ENCODE measurements at places on chromosomes 5 and 9.

DNA sequence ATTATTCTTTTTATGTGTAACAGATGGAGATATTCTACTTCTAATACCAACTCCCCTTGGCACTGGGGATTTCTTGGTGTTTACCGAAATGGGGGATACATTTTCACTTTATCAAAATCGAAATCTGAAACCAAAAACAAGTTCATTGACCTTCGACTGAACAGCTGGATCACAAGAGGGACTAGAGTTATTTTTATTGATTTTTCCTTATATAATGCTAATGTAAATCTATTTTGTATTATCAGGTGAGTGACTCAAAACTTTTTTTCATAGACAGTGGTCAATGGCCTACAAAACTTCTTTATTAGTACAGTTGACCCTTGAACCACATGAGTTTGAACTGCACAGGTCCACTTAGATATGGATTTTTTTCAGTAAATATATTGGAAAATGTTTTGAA, 10.2 kb downstream of the PKD2L2 start:
- no peak for DNase-seq

- no peak for DNase-seq
Observed at GRCh38 chr9:132046456-132046855, 33.2 kb downstream of the MED27 start.

DNA sequence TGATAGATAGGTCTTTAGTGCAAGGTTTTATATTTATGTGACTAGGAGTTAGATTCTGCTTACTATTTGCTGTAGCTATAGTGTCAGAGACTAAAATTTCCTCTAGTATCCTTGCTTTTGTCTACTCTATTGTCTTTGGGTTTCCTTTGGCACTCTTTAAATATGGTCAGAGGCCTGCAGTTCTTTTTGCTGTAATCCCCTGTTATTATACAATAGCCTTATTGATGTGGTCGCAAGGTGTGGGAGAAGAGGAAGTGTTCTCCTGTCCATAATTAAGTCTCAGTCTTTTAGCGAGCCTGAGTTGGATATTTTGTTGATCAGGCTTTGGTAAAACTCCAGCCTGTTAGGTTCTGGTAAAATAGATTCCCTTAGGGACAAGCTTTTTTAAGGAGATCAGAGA, 34.9 kb downstream of the LURAP1L start:
- no peak for DNase-seq

GRCh38 chr5:77066184-77066583, 20.9 kb downstream of the ZBED3 start:
- DNase-seq = no peak

GRCh38 chr9:98943682-98944056, at the start of gene COL15A1:
Gene COL15A1, plus strand, starts transcription at chr9:98943907. Its CDS starts 155 bp downstream, at chr9:98944062.
- DNase-seq = no peak

DNA sequence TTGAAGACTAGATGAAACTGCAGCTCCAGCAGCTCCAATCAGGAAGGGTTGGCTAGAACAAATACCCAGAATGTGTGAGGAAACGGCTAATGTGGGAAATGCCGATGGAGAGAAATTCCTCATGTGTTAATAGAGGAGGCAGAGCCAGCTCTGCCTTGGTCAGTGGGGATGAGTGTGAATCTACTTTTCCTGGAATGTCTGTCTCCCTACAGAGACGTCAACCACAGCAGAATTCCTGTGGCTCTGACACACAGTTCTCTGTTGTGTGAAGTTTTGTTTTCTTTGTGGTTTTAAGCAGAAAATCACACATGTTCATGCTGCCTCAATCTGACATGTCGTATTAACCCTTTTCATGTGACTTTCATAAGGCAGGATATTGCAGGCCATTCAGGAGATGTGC, 476.6 kb upstream of the WWC1 start:
- DNase-seq = no peak

- no peak for DNase-seq
Observed at GRCh38 chr9:37370282-37370681, 52.2 kb upstream of the GRHPR start.

GRCh38 chr5:116076496-116076895, 8.3 kb upstream of the COMMD10 start:
- no peak for DNase-seq

DNA sequence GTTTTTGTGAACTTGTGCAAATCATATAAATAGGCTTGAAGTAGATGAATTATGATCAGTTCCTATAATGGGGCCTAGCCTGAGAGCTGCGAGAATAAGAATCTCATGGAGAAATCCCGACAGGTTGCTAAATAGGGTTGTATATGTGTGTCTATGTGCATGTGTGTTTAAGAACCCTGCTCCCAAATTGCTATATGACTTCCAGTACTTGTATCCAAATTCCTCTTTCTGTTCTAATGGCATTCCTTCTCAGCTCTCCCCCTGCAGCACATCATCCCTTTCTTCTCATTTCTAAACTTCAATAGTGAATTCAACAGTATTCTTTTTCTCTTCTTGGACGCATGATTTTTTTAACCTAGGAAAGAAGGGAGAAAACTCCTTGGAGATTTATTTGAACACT, 277.2 kb downstream of the GAS1 start:
- no peak for DNase-seq

DNA sequence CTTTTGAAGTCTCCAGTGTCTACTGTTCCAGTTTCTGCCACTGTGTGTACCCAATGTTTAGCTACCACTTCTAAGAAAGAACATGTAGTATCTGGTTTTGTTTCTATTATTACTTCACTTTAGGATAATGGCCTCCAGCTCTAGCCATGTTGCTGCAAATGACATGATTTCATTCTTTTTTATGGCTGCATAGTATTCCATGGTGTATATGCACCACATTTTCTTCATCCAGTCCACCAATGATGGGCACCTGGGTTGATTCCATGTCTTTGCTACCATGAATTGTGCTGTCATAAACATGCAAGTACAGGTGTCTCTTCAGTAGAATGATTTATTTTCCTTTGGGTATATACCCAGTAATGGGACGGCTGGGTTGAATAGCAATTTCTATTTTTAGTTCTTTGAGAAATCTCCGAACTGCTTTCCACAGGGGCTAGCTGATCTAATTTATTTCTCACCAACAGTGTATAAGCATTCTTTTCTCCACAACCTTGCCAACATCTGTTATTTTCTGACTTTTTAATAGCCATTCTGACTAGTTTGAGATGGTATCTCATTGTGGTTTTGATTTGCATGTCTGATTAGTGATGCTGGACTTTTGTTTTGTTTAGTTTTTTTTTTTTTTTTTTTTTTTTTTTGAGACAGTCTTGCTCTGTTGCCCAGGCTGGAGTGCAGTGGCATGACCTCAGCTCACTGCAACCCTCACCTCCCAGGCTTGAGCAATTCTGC, 68.9 kb downstream of the WDR41 start:
- no peak for DNase-seq

DNA sequence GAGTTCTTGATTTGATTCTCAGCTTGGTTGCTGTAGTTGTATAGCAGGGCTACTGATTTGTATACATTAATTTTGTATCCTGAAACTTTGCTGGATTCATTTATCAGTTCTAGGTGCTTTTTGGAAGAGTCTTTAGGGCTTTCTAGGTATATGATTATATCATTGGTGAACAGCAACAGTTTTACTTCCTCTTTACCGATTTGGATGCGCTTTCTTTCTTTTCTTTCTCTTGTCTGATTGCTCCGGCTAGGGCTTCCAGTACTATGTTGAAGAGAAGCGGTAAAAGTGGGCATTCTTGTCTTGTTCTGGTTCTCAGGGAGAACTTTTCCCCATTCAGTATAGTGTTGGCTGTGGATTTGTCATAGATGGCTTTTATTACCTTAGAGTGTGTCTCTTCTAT, 158.9 kb downstream of the SAXO1 start:
- DNase-seq = no peak

DNA sequence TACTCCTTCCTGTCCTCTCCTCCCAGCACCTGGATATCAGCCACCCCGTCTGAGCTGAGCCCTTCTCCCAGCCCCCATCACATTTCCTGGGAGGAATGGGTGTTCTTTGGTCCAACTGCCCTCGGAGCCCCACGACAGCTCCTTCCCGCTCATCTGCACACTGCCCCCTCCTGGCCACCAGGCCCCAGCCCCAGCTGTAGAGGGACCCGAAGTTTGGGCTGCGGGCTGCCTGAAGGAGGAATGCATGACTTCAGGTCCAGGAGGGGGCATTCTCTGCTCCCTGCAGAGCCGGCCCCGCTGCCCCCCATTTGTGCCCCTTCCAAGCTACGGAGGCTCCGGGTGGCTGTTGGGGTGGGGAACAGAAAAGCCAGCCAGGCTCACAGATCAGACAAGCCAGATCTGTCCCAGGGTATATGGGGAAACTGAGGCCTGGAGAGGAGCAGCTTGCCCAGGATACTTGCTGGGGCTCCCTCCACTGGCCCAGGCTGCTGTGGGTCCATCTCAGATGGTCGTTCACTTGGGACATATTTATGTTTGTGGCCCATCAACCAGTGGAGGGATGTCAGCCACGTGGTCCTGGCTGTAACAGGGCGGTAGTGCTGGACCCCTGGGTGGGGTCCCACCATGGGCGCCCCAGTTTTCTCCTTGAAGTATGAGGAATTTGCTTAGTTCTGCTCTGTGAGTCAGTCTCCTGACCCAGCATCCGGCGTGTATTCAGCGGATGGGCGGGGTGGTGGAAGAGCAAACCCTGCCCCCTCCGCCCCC, 33.1 kb downstream of the DAB2IP start:
- no peak for DNase-seq

DNA sequence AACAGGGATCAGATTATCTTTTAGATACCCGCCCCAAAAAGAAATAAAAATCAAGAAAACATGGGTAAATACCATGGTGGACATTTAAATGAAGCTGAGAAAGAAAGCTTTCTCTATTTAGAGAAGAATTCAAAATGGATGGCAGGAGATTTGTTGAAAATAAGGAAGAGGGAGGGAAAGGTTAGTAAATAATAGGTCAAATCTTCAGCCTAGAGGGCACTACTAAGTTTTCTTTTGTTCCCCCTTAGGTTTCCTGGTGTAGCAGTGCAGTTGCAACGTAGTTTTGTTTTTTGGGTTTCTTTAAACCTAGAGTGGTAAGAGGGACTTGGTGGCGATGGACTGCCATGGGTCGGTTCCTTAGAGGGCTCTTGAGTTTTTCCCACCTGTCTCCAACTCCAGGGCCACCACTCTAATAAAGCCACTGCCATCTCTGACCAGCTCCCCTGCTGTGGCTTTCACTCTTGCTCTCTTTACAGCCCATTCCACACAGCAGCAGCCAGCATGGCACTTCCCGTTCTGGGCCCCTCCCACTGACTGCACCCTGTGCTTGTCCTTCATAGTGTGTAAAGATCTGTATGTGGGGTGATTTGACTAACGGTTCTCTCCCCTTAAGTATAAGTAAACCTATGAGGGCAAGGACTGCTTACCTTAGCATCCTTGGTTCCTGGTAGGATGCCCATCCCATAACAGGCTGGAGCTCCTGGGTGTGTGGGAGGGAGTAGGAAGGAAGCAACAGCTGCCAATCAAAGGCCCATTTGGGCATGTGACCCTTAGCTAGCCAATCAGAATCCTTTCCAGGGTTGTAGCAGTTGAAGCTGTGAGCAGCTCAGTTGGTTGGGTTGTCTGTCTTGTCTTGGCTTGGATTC, 118.3 kb downstream of the SLC1A3 start:
- DNase-seq = no peak

DNA sequence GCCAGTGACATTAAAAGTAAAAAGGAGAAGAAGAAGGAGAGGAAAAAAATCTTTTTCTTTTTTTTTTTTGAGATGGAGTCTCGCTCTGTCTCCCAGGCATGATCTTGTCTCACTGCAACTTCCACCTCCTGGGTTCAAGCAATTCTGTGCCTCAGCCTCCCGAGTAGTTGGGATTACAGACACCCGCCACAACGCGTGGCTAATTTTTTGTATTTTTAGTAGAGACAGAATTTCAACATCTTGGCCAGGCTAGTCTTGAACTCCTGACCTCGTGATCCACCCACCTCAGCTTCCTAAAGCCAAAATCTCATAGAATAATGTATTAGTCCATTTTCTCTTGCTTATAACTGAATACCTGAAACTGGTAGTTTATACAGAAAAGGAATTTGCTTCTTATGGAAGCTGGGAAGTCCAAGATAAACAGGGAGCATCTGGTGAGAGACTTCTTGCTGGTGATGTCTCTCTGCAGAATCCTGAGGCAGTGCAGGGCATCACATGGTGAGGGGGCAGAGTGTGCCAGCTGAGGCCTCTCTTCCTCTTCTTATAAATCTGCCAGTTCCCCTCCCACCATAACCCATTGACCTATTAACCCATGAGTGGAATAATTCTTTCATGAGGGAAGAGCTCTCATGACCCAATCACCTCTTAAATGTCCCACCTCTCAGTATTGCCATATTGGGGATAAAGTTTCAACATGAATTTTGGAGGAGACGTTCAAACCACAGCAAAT, 466.3 kb downstream of the GADD45G start:
- no peak for DNase-seq

- no peak for DNase-seq
Observed at GRCh38 chr9:722388-722980, 119.0 kb upstream of the DMRT1 start.

- DNase-seq = no peak
Observed at GRCh38 chr9:7735311-7735710, 64.3 kb downstream of the DMAC1 start.

DNA sequence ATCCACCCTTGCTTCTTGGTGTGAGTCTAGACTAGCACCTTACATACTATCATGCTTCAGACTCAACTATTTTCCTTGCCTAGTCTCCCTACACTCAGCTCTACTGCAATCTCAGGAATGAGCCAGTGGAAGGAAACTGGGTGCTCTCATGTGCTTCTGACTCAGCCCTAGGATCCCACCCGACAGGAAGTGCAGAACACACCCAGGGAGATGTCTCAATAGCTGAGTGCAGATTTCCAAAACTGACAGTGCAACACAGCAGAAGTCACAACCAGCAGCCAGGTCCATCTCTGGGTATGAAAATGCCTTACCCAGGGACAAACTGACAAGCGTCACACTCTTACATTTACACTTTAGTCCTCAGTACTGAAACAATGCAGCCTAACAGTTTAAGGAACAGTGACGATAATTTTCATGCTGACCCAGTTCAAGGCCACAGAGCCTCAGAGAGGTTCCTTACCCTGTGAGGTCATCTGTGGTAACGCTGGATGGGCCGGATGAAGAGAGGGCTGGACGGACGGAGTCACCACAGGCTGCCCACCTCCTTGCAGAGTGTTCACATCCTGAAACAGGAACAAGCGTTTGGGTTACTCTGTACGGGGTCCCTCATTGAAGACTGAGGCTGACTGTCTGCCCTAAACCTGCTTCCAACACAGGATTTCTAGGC, 33.0 kb downstream of the FKBP15 start:
- DNase-seq = no peak

- no peak for DNase-seq
Observed at GRCh38 chr5:171549274-171549673, 129.8 kb downstream of the FGF18 start.

- no peak for DNase-seq
Observed at GRCh38 chr5:123483446-123484077, 28.4 kb upstream of the CSNK1G3 start.

DNA sequence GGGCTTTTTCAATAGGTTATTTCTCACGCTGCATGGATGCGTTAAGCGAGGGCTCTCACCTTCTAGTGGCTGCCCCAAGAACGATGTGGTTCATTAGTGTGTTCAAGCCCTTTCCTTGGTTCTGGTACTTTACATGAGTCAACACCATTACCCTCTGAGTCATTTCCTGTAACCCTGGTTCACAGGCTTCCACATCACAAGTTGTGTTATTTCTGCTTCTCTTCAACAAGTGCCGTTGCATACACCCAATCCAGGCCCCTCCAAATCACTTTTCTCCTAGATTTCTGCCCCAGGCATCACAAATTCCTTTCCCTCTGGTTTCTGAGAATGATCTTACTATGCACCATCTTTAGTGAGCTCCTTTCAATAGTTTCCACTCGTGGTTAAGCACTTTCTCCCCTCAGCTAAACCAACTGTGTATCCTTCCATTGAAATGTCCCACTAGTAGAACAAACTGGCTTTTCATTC, 69.5 kb upstream of the RAD23B start:
- peak; percentile 25 for DNase-seq

Measured in stimulated activated CD8-positive, alpha-beta memory T cell treated with anti-CD3 and anti-CD28 coated beads, Interleukin-7, amount 100 ng/mL, for 4 hours (primary cell).